ENCODE measurements at places on chromosomes 13 and 19.

DNA sequence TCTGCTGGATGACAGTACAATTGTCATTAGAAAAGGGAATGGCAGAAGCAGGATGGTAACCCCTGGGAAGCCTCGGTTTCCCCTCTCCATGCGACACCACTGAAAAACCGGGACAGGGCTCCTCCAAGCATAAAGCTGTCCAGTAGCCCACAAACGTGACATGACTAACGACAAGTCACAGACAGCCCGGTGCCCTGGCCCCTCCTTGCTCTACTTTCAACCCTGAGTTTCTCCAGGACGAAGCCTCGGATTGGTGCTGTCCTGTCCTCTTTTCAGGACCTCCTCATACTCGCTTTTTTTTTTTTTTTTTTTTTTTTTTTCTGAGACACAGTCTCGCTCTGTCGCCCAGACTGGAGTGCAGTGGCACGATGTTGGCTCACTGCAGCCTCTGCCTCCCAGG lies 16.3 kb downstream of the DPP9 start:
- no peak for ATAC-seq
- peaks cover 5% of the 10 kb centered on the region for H3K4me1 ChIP-seq
- no peak overlapping the region for H3K27ac ChIP-seq
- no peak overlapping the region for H3K4me3 ChIP-seq
- no peaks in the 10 kb centered on the region for H3K27me3 ChIP-seq

DNA sequence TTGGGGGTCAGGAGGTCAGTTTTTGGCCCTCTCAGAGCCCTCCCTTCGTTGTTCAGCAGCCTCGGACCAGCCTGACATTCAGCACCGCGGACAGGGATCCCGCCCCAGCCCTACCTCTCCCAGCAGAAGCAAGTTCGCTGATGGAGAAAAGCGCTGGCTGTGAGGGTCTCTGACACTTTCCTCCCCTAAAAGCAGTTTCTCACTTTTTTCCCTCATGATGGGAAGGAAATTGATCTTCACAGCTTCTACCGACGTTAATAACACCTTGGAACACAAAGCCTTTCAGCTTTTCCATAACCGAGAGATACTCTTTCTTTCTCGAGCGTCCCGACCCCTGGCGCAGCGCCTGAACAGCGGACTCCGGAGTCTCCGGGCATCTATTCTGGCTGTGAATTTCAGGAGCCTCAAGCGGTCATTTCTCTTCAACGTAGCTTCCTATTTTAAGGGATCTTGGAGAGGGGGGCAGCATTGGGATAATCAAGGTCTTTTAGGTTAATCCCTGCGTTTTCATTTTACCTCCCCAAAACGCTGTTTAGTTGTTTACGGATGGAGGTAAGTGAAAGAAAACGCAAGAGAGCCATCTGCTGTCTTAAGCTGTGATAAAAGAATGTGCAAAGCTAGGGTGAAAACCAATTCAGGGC lies 467.2 kb downstream of the ITGBL1 start:
- H3K4me3 ChIP-seq: no peak overlapping the region
- H3K36me3 ChIP-seq: no peaks in the 10 kb centered on the region
- no peak for ATAC-seq
- H3K27ac ChIP-seq: no peak overlapping the region
- H3K27me3 ChIP-seq: peaks cover 36% of the 10 kb centered on the region

DNA sequence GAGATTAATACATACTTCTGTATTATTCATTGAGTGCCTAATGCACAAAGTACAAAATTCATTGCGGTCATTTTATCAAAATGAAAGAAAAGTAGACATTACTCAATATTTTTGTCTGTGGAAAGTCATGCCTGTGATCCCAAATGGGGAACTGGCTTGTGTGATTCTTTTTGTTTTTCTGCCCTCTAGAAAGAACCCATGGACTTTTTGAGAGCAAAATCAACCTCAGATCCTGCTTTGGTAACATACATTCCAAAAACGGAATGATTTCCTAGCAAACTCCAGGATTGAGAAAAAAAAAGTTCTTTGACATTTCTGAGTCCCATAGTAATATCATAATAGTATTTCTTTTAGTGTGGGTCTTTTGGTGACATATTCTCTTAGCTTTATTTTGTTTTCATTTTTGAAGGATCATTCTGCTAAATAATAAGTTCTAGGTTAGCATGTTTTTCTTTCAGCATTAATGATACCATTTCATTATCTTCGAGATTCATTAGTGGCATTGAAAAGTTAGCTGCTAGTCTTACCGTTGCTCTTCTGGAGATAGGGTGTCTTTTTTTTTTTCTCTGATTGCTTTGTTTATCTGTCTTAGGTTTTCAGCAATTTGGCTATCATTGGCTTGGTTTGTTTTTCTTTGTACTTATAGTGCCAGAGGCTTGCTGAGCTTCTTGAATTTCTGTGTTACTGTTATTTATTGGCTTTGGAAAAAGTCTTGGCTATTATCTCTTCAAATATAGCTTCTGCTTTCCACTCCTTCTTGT lies 102.4 kb upstream of the CSNK1A1L start:
- H3K36me3 ChIP-seq: no peaks in the 10 kb centered on the region
- no peak overlapping the region for H3K4me3 ChIP-seq
- ATAC-seq: no peak
- H3K27me3 ChIP-seq: no peaks in the 10 kb centered on the region
- H3K27ac ChIP-seq: no peak overlapping the region

GRCh38 chr19:1130771-1131717 lies 27.2 kb downstream of the GPX4 start:
- H3K27me3 ChIP-seq: no peaks in the 10 kb centered on the region
- H3K36me3 ChIP-seq: peaks cover 11% of the 10 kb centered on the region
- H3K27ac ChIP-seq: peak overlapping the region; percentile 78
- peaks cover 57% of the 10 kb centered on the region for H3K4me1 ChIP-seq

DNA sequence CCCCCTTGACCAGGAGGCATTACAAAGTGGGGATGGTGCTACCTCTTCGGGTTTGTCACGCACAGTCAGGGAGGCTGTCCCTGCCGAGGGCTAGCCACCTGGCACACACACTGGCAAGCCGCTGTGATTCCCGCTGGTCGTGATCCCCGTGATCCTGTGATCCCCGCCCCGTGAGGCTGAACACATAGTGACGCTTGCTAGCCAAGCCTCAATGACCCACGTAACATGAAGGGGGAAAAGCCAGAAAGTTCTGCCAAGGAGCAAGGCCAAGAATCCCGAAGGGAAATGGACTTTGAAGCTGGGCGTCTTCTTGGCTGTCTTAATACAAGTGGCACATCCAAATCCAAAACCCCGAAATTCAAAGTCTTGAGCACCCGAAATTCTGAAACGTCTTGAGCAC lies 13.7 kb downstream of the LDLR start:
- no peak overlapping the region for H3K27ac ChIP-seq
- H3K4me1 ChIP-seq: no peaks in the 10 kb centered on the region
- peaks cover 16% of the 10 kb centered on the region for H3K27me3 ChIP-seq
- H3K36me3 ChIP-seq: peaks cover 18% of the 10 kb centered on the region
- no peak for ATAC-seq
- no peak overlapping the region for H3K4me3 ChIP-seq

GRCh38 chr19:27733551-27734266 lies 1479.2 kb downstream of the UQCRFS1 start:
- no peak overlapping the region for H3K4me3 ChIP-seq
- H3K27ac ChIP-seq: no peak overlapping the region
- H3K4me1 ChIP-seq: no peaks in the 10 kb centered on the region

DNA sequence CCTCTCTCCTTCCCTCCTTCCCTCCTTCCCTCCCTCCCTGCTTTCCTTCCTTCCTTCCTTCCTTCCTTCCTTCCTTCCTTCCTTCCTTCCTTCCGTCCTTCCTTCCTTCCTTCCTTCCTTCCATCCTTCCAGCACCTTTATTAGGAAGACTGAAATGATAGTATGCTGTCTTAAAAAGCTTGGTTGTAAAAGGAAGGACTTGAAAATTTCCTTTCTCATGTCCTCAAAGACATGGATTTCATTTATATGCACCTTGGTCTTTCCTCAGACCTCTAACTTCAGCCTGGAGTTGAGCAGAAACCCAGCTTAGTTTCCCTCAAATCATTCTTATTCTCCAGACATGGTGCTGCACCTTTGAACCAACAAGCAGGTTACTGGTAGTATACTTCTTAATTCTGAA lies 141.7 kb downstream of the GPC6 start:
- no peaks in the 10 kb centered on the region for H3K36me3 ChIP-seq
- H3K4me3 ChIP-seq: no peak overlapping the region
- no peak overlapping the region for H3K27ac ChIP-seq
- H3K4me1 ChIP-seq: no peaks in the 10 kb centered on the region
- ATAC-seq: no peak
- no peaks in the 10 kb centered on the region for H3K27me3 ChIP-seq

- peaks cover 16% of the 10 kb centered on the region for H3K27me3 ChIP-seq
- peak overlapping the region; percentile 87 for H3K4me3 ChIP-seq
- H3K4me1 ChIP-seq: peaks cover 58% of the 10 kb centered on the region
These were observed 113.9 kb downstream of the KCNRG start for GRCh38 chr13:50129081-50129705.

DNA sequence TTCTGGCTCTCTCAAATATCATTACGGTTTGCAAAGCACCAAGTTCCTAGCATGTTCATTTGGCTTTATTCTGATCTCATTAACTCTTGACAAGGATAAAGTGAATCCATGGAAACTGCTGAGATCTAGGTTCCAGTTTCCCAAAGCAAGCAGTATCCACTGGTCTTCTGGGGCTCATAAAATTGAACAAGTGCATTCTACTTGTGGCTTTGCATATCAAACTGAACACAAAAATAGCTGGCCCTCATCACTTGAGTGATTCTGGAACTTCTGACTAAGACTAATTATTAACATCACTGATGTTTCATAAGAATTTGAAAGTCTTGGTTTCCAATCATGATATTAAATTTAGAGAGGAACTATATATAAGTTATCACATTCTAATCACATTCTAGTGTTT lies 6.3 kb upstream of the KCTD12 start:
- peaks cover 21% of the 10 kb centered on the region for H3K27me3 ChIP-seq
- no peak for ATAC-seq
- H3K36me3 ChIP-seq: no peaks in the 10 kb centered on the region
- H3K27ac ChIP-seq: no peak overlapping the region
- H3K4me1 ChIP-seq: peaks cover 18% of the 10 kb centered on the region
